Renal pelvis (tissue), 12 donors: ENCODE measurements at places on chromosomes 6 and 20. TPM values are rescaled to one million over a fixed set of nuclear protein-coding genes. Genes with fewer than 3 reads are reported as not detected.

The BACH2 gene
- 9.2 TPM for polyA plus RNA-seq

- DNase-seq = no peak
These were observed 23.7 kb upstream of the MRGBP start for GRCh38 chr20:62772619-62772989.

DNA sequence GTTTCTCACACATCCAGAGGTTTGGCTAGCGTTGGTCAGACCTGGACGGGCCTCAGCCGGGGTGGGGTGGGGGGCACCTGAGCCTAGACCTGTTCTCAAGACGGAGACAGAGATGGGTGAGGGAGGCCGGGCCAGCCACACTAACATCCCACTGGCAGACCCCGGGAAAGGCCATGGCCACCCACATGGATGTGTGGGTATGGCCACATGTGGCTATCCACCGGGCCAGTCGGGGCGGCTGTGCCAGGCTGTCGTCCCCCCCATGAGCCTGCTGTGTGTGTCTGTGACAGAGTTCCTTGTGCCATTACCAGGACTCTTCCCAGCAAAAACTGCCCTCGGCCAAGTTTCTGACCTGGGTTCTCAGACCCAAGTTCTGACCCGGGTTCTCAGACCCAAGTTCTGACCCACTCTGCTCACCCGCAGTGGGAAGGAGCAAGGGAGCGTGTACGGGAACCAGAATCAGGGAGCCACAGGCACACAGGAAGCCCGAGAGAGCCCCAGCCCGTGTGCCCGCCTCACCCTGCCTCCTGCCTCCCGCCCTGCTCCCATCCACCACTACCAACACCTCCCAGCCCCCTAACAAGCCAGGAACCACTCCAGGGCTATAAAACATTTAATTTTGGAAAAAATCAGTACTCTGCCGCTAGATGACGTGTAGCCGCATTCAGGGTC is 255.5 kb downstream of the TAF4 start:
- DNase-seq = no peak

GRCh38 chr6:3265671-3266070 is 6.9 kb downstream of the PSMG4 start:
- no peak for DNase-seq

DNA sequence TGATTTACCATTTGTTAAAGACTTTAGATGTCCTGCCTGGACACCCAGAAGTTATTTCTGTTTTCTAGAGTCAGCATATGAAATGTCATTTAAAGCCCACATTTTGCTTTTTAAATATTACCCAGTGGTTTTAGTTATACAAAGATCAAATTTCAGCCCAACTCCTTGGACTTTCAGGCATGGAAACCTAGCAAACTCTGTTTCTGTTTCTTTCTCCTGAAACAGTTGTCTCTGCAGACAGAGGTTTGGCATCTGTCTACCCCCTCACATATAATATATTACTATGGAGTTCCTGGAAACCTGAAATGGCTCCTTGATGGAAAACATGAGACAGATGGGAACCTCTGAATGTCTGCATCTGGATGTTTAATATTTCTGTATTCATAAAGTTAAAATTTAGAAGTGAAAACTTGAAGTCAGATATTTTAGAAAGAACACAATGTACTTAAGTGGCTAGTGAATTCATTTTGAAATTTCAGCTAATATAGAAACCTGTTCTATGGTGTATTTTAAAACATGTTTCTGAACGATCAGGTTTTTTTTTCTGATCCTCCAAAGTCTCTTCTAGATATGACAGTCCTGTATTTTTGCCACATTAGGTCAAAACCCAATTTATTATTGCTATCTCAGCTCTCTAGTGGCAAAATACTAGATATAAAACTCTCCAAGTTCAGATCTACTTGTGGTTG is 743.3 kb downstream of the CD109 start:
- DNase-seq = no peak

DNA sequence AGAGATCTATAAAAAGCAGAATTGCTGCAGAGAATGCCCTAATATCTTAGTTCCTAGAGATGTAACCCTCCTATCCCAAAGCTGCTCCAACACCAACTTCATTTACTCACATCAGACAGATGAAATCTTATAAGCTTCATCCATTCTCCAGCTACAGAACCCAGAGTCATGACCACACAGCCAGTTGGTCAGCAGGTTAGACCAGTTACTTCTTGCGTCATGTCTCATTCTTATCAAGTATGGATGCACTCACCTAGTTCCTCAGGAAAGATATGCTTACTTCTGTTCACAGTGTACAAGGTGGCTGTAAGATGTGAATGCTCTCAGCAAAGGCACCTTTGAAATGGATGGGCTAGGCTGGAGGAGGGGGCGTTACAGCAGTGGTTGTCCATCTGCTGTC is 47.9 kb upstream of the ISM1 start:
- DNase-seq = no peak
